ENCODE measurements at places on chromosomes 12 and 14.

- DNase-seq, result peak; percentile 49
Measured at GRCh38 chr12:1369938-1370500, 224.4 kb downstream of the FBXL14 start.

- DNase-seq, result no peak
Measured at GRCh38 chr14:65588426-65589140, 176.1 kb downstream of the FUT8 start.

GRCh38 chr12:89225808-89226411 lies 126.4 kb downstream of the DUSP6 start:
- peak; percentile 80 for DNase-seq

DNA sequence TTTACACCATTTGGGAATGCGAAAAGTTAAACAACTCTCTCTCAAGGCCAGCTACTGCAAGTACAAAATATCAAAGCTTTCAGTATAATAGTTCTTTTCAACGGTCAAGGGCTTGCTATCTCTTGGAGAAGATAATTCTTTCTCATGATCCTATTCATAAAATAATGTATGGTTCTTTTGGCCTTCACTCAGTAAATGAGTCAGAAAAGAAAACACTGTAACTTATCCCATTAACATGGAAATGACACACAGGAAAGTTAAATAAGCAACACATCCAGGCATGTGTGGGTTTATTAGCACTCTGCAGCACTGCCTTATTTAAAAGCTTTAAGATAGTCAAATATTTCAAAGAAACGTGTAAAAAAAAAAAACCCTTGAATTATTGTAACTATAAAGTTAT lies 36.9 kb downstream of the ZFC3H1 start:
- no peak for DNase-seq

GRCh38 chr12:52873832-52874572 lies 25.2 kb upstream of the KRT78 start:
- DNase-seq, result peak; percentile 96

DNA sequence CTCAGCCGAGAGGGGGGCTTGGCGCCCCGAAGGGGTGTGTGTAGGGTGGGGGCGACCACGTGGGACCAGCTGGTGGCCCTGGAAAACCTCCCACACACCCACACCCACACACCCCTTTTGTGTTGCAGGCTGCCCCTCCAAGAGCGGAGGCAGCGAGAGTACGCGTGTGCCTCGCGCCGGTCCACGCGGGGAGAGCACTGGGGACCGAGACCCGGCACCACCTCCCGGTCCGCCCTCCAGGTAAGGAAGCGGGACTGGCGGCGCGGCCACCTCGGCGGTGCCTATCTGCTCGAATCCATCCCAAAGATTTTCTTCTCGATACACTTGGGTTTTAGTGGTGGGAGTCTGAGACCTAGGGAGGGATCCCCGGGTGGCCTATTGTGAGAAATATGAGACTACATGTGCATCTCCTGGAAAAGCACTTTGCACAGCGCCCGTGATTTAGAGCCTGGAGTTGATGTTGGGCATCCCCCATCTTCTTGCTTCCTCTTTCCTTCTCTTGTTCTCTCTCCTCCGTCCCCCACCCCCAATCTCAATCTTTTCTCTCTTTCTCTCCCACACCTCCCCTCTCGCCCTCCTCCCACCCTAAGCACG lies 393 bp downstream of the SYT1 start:
- no peak for DNase-seq

DNA sequence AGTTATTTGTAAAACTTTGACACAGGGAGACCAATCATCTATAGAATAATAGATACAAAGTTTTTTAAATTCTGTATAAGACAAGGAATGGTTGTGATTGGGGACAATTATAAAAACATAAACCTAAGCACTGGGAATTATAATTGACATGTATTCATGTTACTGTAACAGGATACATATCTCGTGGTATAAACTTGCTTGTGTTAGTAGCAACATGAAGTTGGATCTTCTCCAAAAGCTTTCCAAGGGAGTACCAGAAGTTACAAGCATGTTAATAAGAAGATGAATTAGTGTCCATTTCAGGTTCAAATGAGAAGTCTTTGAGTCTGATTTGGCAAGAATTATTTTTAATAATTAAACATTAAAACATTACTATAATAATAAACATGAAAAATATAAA lies 42.2 kb downstream of the CDKL1 start:
- DNase-seq, result no peak

DNA sequence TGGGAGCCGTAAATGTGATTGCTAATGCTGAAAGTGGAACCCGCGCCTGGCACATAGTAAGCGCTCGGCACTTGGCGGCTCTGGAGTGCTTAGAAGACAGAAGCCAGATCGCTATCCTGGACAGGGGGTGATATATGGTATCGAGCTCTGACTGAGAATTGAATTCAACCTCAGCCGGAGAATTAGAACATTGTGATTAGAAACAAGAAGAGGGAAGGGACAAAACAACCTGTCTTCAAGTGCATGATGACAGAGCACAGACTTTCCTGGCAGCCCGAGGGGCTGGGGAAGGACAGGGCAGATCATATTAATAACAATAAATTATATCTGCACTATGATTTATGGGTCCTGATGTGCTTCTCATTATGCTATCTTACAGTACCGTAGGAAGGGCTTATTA lies 66.9 kb upstream of the TBX3 start:
- no peak for DNase-seq
